ENCODE measurements at places on chromosomes 11 and 22.

DNA sequence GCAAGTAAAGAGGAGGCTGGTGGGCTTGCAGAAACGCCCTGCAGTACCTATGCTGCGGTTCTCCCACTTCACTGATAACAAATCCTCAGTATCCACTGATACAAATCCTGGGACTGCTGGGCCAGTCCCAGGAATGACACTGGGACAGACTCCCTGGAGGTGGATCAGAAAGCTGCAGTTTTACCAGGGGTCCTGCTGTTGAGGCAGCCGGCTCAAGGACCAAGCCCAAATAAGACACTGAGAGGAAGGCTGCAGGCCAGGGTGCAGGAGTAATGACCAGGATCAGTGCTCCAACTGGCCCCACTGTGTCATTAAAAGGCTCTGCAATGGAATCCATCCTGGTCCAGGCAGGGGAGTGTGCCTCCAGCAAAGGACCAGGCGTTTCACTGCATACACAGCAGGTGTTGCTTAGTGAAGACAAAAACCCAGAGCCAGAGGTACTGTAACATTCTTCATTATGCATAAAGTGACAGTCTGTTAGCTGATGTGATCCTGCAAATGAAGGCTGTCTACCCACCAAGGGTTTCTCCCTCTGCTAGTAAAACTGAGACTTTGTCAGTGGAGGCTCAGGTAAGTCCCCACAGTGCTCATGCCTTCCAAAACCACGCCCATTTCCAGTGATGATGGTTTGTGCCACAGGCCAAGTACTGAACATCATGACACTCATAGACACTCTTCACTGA, 1.4 kb upstream of the C22orf39 start:
- DNase-seq, result no peak

- DNase-seq, result no peak
Measured at GRCh38 chr11:35127619-35128018, 11.4 kb upstream of the CD44 start.

DNA sequence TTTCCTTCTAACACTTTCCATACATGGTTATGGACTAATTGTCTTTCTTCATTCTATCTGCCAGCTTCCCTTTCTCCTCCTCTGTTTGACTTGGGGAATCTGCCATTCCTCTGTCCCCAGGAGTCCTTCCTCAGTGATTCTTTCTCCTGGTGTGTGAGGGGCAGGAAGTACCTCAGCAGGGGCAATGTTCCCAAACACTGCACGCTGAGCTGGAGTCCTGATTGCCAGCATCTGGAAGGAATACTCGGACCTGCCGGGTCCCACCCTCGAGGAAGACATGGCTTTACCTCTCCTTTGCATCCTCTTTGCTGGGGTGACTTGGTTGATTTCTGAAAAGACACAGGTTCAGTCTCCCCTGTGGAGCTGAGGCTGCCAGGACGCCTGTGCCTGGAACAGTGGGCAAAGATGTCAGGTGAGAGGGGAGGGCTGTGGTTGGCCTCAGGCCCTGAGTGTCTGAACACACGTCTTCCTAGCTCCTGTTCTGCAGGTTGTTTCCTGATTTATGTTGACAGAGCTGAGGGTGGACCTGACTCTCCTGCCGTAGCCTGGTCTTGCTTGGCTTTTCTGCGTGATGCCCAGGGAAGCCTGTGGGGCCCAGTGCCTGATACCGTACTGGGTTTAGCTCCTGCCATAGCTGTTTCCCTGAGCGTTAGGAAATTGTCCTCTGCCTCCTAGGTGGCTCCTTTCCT, 4.3 kb downstream of the COX8A start:
- DNase-seq, result no peak

GRCh38 chr11:132072044-132072857, 701.8 kb downstream of the NTM start:
- DNase-seq, result no peak

- no peak for DNase-seq
Measured at GRCh38 chr22:44316393-44317122, 3.8 kb upstream of the SHISAL1 start.

DNA sequence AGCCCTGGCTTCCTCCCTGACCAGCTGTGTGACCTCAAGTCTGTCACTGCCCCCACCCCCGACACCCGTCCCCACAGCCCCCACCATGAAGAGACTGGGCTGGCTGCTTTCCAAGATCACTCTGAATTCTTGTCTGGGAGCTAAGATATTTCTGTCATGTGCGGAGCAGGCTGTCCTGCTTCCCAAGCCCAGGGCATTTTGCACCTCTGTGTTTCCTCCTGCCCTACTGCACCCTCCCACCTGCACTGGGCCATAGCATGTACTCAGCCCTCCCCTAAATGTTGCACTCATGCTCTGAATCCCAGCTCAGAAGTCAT, 30.3 kb upstream of the MYEOV start:
- DNase-seq, result no peak

- DNase-seq, result no peak
Measured at GRCh38 chr22:37188901-37189466, 937 bp upstream of the C1QTNF6 start.

DNA sequence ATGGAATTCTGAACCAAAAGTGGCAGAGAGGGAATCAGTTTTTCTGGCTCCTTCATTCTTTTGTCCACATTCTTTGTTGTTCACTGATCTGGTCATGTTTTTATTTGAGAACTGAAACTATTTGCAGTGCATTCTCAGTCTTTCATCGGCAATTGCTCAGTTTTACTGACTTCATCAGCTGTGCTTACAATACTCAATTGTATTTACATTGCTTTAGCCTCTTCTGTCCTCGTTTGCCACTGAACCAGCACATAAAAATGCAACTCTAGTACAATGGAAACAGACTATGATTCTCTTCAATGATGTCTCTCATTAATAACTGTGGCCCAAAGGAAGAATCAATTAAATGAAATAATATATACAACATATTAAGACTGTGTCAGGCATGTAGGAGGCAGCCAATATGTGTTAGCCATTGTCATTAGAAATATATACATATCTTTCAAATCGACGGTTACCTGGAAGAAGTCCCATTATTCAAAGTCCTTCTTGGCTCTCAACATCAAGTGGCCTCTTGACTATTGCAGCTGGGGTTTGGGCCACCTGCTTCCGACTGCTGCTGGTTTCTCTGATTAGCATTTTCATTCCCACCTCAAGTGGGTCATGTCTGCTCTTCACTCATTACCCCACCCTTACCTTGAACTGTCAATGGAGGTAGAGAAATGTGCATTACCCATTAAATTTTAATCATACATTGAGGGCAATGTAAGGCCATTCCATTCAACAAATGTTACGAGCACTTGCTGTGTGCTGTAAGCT, 600.1 kb downstream of the INSC start:
- DNase-seq, result no peak

- DNase-seq, result no peak
Measured at GRCh38 chr11:13010749-13011465, 1.8 kb downstream of the RASSF10 start.

DNA sequence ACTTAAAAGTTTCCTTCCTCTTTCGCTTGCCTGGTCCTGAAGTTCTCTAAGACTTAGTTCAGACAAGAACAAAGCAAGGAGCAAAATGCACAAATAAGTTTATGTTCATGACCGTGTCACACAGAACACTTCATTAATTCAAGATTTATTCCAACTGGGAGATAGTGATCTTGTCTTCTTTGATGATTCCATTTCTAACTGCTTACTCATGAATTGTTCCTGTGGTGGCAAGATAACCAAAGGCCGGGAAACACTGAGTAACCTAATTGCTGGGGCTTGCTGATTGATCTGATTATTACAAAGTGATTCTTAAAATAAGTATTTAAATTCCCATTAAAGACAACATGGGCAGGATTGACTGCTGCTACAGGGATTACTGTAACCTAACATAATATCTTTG, 1462.9 kb upstream of the RAG2 start:
- DNase-seq, result no peak

GRCh38 chr22:25448435-25449051, 115.9 kb upstream of the GRK3 start:
- no peak for DNase-seq

GRCh38 chr11:118679483-118679882, at the start of gene TREH:
Gene TREH (minus strand): TSS chr11:118679650. CDS start chr11:118679627, 23 bp downstream.
- DNase-seq, result no peak

GRCh38 chr22:42994917-42995562, 19.9 kb downstream of the PACSIN2 start:
- no peak for DNase-seq

GRCh38 chr22:17106785-17107546, 14.2 kb downstream of the TMEM121B start:
- DNase-seq, result no peak

GRCh38 chr11:94486068-94486467, 7.6 kb downstream of the MRE11 start:
- DNase-seq, result no peak

- DNase-seq, result no peak
Measured at GRCh38 chr11:12507391-12507790, 130.0 kb downstream of the PARVA start.

- DNase-seq, result no peak
Measured at GRCh38 chr11:33980897-33981296, 70.6 kb upstream of the CAPRIN1 start.

Data from nucleus accumbens (tissue), 56 donors.